ENCODE measurements at places on chromosomes 16 and 17.

DNA sequence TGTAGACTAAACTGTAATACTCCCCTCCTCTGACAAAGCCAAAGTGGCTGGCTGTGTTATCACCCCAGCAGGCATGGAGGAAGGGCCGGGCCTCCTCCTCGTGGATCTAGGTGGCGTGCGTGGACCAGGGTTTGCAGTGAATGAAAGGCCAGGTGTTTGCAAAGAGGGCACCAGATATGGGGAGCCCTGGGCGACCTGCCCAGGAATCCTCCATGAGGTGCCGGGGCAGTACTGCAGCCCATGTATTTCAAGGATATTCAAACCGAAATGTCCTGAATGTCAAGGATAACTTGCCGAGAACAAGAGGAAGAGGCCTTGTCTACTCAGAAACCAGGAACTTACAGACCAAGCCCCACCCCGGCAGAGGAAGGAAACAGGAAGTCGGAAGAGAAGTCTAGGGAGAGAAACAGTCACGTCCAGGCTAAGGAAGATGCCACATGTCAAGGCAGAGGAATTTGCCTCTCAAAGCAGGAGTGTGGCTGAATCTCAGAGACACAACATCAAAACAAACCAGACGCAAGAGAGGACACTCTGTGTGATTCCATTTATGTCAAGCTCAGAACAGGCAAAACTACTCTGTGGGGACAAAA, 13.7 kb upstream of the OSGIN1 start:
- peak; percentile 79 for DNase-seq

DNA sequence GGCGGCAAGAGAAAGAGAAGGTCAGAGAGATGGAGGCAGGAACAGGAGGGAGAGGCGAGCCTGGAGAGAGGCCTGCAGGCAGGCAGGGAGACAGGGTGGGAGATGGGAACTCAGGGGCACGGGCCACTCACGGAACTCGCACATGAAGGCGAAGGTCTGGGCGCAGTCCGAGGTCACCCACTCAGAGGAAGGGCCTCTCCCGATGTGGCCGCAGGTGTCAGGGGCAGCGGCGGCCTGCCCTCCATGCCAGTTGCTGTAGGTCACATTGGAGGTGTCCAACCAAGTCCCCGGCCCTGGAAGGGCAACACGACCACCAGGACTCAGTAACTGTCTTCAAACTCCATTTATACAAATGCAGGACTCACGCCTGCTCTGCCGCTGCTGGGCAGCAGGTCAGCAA, 22.4 kb upstream of the BCO1 start:
- DNase-seq: no peak

DNA sequence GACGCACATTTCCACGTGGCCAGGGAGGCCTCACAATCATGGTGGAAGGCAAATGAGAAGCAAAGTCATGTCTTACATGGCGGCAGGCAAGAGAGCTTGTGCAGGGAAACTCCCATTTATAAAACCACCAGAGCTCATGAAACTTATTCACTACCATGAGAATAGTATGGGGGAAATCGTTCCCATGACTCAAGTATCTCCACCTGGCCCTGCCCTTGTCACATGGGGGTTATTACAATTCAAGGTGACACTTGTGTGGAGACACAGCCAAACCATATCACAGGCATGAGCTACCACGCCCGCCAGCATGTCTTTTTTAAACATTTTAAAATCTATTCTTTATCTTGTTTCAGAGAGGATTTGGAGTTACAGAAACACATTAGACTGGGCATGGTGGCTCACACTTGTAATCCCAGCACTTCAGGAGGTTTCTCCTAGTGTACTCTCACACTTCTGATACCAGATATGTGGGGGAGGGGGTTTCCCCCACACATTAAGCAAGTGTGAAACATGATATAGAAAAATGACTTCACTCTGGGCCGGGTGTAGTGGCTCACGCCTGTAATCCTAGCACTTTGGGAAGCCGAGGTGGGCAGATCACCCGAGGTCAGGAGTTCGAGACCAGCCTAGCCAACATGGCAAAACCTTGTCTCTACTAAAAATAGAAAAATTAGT, 5.6 kb upstream of the ATMIN start:
- no peak for DNase-seq

DNA sequence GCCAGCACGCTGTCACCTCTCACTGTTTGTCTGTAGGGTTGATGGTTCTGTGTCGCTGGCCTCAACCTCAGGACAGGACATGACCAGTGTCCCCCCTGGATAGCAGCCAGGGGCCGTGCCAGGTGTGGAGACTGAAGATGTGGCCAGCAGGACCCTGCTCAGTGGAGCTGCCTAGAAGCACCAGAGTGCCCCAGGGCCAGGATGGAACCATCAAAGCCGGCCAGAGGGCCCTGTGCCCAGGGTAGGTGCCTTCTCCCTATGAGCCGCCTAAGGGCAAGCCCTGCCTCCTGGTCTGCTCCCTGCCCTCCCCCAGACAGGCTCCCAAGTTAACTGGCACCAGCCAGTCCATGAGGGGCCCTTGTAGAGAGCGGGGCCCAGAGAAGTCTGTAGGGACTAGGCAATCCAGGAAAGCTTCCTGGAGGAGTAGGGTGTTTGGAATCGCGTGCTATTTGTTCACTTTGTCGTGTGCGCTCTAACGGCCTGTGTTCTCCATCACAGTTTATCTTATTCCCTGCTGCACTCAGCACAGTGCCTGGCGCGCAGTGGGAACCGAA, 546 bp upstream of the NDUFB10 start:
- no peak for DNase-seq

- no peak for DNase-seq
Observed at GRCh38 chr16:31291376-31291775, 31.6 kb downstream of the ITGAM start.

GRCh38 chr16:3963886-3964685, 83.6 kb upstream of the CREBBP start:
- no peak for DNase-seq
